ENCODE measurements at places on chromosomes 7 and 10.

DNA sequence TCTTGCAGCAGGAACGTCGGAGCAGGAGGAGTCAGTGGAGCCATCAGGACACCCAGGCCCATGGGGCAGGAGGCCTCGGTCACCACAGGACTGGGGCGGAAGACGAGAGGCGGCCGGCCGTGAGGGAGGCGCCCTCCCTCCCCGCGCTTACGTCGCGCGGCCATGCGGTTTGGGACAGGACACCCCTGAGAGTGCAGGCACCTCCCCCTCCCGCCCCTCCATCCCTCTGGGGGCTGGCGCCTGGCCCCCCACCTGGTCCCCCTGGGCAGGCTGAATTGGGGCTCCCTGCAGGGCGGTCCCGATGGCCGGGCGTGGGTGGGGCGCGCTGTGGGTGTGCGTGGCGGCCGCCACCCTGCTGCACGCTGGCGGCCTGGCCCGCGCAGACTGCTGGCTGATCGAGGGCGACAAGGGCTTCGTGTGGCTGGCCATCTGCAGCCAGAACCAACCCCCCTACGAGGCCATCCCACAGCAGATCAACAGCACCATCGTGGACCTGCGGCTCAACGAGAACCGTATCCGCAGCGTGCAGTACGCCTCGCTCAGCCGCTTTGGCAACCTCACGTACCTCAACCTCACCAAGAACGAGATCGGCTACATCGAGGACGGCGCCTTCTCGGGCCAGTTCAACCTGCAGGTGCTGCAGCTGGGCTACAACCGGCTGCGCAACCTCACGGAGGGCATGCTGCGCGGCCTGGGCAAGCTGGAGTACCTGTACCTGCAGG, 74.4 kb downstream of the ELFN1 start:
- DNase-seq, result no peak

- no peak for DNase-seq
These were observed 13.9 kb downstream of the ZRANB1 start for GRCh38 chr10:124955868-124956267.

- no peak for DNase-seq
These were observed 430.0 kb upstream of the GALNT17 start for GRCh38 chr7:70701991-70702390.

DNA sequence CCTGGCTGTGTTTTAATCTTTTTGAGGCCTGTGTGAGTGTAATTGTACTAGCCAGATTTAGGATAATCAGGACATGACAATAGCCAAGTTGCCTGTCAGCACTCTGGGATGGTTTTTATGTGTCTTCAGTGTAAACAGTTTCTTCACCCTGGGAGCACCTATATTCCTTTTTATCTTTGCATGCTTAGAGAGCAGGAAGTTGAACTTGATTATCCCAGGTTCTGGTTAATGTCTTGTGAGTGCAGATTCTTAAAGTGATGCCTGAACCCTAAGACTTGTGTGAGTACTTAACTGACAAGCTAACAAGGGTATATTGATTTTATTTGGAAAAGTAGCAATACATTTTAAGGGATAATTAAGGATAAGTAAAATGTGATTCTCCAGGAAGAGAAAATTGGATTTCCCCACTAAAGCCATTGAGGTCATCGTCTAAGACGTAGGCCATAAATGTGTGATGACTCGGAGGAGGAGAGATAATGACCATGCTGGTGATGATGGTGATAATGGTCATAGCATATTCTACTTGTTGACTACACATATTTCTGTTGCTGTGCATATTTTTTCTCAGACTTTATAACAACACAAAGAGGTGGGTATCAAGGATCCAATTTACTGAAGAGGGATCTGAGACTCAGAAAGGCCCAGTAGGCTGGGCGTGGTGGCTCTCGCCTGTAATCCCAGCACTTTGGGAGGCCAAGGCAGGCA, 234.7 kb downstream of the CAMK1D start:
- DNase-seq, result no peak

GRCh38 chr10:91587710-91588638, 44.9 kb downstream of the PPP1R3C start:
- no peak for DNase-seq

GRCh38 chr7:27779873-27780272, 39.9 kb downstream of the TAX1BP1 start:
- no peak for DNase-seq

GRCh38 chr7:7756577-7756976, 38.2 kb upstream of the RPA3 start:
- DNase-seq, result no peak

DNA sequence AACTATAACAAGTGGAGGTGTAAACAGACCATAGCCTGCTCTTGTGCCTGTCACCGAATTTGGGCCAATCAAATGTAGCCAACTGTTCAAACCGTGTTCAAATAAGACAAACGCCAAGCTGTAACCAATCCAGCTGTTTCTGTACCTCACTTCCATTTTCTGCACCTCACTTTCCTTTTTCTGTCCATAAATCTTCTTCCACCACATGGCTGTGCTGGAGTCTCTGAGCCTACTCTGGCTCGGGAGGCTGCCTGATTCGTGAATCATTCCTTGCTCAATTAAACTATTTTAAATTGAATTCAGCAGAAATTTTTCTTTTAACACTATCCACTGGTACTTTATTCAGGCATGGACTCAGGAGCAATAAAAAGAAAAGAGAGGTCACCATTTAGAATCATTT, 29.9 kb upstream of the COL1A2 start:
- DNase-seq, result no peak

DNA sequence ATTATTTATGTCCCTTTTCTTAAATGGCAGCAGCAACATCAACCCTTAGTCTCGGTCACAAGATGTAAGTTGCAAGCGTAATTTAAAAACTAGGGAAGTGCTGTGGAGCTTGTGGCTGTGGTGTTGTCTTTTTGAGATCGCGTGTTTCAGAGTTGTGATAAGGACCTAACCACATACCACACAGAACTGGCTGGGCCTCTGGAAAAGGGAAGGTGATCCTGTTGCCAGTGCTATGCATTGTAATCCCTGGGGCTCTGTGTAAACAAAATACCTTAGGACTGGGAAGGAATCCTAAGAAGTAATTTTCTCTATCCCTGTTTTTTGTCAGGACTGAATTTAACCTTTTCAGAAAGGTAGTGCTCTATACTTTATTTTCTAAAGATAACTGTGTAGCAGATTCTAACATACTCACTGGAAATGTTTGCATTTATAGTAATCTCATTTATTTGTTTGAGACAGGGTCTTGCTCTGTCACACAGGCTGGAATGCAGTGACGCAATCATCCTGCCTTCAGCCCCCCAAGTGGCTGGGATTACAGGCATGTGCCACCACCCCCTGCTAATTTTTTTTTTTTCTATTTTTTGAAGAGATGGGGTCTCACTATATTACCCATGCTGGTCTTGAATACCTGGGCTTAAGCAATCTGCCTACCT, 60.4 kb downstream of the INPP5F start:
- peak; percentile 25 for DNase-seq
